BE2C (cell line): ENCODE measurements at places on chromosomes 12 and 14.

DNA sequence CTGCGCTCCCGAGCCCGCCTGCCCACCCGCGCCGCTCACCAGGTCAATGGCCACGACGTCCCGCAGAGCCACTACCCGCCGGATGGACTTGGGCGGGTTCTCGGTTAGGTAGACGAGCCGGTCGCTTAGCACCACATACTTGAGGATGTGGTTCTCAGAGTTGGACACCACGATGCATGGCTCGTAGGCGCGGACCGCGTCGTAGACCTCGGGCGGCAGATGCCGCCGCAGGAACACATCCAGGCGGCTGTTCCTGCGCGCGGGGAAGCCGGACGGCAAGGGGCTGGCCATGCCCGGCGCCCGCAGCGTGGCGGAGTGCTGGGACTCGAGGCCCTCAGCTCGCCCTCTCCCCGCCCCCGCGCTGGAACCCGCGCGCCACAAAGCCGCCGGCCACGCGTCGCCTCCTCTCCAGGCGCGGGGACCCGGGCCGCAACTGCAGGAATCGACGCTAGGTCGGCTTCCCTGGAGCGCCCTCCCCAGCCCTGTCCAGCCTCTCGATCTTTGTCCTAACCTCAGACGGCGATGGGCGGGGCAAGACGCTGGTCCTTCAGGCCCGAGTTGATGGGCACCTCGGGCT is at the start of gene C12orf56:
TSS of gene C12orf56 (minus strand) at position 484 of the 577 bp plus-strand sequence. CDS start at position 291, 193 bp downstream.
- peak; percentile 9 for DNase-seq

DNA sequence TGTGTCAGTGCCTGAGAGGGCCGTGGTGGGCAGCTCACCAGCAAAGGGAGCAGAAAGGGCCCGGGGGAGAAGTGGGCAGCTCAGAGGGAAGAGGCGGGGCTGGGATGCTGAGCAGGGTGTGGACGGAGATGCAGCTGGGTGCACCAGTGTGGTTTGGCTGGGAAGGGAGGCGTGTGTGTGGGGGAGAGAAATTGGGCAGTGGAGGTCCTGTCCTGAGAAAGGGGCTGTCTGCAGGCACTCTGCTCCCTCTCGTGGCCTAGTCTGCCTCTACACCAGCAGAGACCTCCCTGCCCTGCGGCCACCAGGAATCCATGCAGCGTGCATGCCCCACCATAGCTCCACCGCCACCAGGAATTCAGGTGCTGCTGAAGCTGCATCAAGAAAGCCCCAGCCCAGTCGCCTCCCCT is 6.4 kb downstream of the TMEM121 start:
- DNase-seq, result peak; percentile 61

GRCh38 chr14:24388474-24389179 is 10.2 kb upstream of the NYNRIN start:
- DNase-seq, result no peak

DNA sequence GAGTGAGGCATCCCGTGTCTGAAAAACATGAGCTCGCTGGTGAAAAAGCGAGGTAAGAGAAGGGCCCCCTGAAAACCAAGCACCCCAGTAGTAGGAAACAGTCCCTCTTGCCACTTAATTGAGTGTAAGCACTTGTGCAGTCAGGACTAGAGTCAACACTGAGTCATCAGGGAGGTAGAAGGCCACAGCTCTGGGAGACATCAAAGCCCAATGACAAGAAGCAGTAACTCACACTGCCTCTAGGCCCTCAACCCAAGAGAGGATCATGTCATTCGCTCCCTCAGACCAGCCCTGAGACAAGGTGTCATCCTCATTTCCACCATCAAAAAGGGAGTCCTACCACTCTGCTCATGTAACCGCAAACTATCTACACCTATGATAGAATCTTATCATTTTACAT is 17.8 kb downstream of the POMT2 start:
- DNase-seq, result no peak

DNA sequence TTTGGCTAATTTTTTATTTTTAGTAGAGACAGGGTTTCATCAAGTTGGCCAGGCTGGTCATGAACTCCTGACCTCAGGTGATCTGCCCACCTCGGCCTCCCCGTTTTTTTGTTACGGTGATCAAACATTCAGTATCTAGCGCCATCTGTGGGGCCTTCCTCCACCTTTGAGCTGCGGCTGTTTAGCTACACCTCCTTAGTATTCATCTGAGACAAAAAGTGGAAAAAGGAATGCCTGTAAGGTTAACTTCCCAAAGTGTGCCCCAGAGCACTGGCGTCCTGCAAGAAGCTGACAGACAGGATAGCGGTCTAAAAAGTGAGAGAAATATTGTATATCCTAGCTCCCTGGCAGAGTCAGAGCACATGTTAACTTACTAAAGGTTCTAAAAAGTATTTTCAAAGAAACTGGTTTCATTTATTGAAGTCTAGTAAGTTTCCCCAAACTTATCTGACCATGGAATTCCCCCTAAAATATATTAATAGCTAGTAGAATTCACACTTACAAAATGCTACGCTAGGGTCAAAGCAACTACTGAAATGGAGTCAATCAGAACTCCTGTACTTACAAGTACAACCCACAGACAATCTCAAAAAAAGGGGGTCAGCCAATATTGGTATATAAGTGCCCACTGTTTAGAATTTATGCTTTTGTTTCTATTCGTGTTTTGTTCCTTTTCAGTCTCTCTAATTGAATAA is 59.1 kb downstream of the DUSP16 start:
- DNase-seq, result no peak

DNA sequence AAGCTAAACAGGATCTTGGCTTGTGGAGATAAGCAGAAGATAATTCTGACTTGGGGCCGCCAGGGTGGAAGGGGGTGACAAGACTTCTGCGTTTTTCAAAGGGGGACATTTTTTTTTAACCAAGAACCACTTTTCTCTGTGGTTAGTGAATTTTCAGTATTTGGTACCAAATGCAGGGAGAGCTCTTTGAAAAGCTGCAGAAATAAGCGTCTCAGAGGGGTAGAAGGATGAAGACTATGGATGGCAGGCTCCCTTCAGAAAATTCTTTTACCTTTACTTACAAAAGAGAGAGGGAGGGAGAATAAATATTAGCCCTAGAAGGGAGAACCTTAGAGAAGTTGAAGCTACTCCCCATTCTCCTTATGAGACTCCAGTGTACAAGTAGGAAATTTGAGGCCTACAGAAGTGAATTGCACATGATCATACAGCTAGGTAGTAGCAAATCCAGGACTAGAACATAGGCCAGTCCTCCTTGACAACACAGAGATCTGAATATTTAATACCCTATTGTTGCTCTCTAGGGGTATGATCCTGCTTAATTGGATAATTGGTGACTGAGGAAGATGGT is 840 bp downstream of the MRPL52 start:
- DNase-seq, result no peak

- no peak for DNase-seq
Observed at GRCh38 chr12:92495108-92495507, 207.7 kb upstream of the PLEKHG7 start.

GRCh38 chr12:68175557-68176061 is 16.1 kb upstream of the IFNG start:
- DNase-seq, result no peak
